NCI-H2081 treated with DMSO at 0.1 percent for 48 hours (cell line): ENCODE measurements at places on chromosomes 5 and 9.

DNA sequence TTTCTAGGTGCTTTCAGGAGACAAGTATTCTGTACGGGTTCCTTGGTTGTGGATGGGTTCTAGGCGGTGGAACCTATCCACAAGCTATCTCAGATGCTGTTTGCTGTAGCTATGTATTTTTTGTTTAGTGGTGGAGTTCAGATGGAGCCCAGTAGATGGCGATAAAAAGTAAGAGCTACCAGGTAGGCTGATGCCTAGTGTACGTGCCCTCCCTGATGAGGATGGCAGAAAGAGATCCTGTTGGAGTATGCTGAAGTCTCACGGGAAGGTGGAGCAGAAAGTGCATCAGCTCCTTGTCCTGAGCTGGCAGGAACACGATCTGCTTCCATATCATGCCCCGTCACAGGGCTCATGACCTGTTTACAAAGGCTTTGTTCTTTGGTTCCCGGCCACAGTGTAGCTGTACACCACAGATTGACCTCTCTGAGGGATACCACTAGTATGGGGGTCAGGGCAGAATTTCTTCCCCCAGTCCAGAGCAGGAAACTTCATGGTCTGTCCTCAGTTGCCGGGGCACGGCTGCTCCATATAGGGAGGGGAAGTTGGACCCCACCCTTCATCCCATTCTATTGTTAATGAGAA, 12.6 kb upstream of the UGT3A2 start:
- peak; percentile 74 for DNase-seq

DNA sequence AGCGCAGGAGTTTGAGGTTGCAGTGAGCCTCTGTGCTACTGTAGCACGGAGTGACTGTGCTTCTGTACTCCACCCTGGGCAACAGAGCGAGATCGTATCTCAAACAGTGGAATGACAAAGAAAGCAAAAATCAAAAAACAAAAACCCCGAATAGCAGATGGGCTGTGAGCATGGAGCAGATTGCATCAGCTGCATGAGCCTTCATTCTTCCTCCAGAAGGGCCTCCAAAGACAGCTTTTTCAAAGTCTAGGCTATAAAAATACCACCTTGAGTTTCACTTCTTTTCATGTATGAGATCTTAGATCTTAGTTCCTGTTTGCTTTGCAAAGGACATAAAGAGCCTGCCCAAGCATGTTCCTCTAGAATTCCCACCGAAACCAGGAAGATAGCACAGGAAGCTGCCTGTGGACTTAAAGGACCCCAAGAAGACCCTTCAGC, 15.0 kb upstream of the HSPB3 start:
- no peak for DNase-seq

DNA sequence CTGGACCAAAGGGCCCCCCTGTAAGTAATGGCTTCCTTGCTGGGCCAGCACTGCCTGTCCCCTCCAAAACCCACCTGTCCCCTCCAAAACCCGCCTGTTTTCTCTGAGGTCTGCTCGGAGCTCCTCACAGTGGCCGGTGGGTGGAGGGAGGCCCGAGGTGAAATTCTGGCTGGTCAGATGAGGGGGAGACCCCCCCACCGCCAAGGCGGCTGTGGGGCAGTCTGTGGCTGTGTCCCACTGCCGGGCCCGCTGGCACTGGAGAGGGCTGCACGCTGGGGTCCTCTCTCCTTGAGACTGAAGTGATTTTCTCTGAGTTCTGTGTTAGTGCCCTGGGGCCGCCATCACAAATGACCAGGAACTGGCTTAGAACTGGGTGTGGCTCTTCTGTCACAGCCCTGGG, 83.7 kb upstream of the FCN2 start:
- DNase-seq: no peak

- no peak for DNase-seq
Observed at GRCh38 chr9:129836311-129837007, 1.2 kb downstream of the USP20 start.

DNA sequence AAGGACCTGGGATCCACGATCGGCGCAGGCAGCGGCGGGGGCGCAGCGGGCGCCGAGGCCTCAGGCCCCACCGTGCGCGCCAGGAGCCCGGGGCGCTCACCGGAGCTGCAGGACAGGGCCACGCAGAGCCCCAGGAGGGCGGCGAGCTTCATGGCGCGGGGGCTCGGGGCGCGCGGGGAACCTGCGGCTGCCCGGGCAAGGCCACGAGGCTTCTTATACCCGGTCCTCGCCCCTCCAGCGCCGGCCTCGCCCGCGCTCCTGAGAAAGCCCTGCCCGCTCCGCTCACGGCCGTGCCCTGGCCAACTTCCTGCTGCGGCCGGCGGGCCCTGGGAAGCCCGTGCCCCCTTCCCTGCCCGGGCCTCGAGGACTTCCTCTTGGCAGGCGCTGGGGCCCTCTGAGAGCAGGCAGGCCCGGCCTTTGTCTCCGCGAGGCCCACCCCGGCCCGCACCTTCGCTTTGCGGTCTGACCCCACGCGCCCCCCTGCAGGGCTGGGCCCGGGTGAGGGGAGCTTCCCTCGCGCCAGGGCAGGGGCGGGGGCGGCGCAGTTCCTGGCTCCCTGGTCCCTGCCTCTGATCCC, at the start of gene SCGB3A1:
Gene SCGB3A1, minus strand, starts transcription at position 189 of the 577 bp plus-strand sequence. Its CDS starts 37 bp downstream, at position 152.
- DNase-seq: no peak

DNA sequence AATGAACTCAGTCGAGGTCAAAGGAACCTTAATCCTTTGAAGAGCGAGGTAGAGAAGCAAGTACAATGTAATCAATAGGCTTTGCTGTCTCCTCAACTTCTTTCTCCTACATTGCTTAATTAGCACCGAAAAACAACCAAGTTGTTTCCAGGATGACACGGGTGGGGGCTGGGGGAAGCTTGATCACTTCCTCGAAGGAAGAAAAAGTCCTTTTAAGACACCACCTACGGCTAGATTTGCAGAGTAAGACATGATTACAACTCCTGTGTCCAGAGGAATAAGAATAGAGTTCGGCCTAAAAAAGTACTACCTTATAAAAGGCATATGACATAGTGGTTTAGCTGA, 811 bp upstream of the ARRDC3 start:
- no peak for DNase-seq
